Amniotic epithelial cell (primary cell): ENCODE measurements at places on chromosomes 16 and 17.
A peak's percentile ranks its signal among the peaks of the same experiment; 100 is the strongest.

DNA sequence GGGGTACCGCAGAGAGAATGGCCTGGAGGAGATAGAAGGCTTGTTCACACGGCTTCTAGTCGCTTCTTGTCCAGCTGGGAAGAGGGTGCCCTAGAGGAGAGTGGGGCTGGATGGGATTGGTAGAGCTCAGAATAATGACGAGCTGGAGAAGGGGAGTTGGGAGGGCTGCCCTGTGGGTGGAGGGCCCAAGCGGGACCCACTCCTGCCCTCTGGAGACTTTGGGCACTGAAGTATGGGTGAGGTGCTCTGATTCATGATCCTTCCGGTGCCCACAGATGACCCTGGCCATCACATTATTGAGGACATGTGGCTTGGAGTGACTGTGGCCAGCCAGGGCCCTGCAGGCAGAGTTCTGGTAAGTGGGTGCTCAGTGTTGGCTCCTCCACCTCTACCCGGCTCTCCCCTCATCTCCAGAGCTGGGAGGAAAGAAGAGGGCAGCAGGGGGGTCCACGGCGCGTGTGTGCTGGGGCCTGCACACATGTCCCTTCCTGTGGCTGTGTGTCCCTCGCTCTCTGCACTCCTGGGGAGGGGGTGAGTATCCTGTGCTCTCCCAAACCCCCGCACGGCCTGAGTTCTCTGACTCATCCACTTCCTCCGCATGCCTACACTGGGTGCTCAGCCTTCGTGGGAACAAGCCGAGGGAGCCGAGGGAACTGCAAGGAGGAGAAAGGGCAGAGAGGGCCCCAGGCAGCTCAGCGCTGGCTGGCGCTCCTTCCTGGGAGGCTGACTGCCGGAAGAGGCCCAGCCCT, 8.5 kb downstream of the ITGA3 start:
- DNase-seq: peak; percentile 98

- DNase-seq: no peak
Measured at GRCh38 chr17:76149214-76149613, 8.2 kb upstream of the FOXJ1 start.

- DNase-seq: no peak
Measured at GRCh38 chr17:42005166-42005565, 12.1 kb downstream of the DNAJC7 start.

DNA sequence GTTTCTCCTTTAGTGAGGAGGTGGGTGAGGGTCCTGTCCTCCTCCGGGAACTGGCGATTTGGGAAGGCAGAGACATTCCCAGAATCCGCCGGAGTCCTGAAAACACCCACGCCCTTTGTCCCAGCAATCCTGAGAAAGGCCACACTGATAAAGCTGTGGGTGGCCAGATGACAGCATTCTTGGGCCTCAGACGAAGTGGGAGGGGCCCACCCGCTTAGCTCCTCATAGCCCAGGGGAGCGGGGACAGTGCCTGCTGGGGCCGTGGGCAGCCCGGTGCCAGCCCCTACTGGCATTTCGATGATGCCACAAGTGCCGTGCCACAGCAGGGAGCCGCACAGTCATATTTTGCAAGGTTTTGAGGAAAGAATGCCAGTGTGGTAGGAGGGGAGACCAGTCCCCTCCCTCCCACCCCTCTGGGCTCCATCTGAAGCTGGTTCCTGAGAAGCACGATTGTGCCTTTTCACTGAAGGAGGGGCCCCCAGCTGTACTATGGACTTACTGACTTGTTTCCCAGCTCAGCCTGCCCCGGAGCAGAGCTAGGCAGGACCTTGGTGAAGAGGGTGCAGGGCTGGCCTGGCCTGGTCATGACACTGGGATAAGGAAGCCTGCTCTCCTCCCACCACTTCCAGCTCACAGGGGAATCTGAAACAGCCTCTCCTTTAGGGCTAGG, 20.9 kb upstream of the MPRIP start:
- DNase-seq: no peak

DNA sequence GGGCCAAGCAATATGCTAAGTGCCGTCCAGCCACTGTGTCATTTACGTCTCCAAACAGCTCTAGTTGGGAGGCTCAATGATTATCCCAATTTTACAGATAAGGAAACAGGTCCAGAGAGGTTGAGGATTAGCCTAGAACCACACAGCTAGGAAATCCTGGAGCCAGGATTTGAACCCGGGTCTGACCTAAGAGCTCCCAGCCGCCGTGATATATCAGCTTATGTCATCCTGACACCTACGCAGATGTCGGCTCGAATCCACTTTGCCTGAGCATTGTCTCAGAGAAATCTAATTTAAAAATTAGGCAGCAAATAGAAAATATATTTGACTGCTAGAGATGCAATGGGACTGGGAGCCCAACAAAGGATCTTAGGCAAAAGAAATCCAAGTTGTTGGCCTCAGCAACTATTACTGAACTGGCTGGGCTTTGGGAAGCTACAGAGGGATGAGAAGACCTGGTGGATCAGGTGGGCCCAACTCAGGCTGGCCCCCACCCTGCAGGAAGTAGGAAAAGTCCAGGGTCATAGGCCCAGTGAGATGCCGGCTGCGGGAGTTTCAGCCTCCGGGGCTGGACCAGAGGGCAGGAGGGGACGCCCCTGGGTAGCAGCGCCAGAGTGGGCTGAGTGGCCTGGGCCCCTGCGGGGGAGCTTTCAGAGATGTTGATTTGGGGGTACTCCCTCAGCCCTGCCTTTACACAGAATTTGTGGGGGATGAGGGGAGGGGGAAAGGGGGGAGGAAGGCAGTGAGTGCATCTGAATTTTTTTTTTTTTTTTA, 35.1 kb upstream of the IL21R start:
- DNase-seq: no peak

GRCh38 chr16:89452925-89453324, 37.4 kb downstream of the ANKRD11 start:
- DNase-seq: no peak

DNA sequence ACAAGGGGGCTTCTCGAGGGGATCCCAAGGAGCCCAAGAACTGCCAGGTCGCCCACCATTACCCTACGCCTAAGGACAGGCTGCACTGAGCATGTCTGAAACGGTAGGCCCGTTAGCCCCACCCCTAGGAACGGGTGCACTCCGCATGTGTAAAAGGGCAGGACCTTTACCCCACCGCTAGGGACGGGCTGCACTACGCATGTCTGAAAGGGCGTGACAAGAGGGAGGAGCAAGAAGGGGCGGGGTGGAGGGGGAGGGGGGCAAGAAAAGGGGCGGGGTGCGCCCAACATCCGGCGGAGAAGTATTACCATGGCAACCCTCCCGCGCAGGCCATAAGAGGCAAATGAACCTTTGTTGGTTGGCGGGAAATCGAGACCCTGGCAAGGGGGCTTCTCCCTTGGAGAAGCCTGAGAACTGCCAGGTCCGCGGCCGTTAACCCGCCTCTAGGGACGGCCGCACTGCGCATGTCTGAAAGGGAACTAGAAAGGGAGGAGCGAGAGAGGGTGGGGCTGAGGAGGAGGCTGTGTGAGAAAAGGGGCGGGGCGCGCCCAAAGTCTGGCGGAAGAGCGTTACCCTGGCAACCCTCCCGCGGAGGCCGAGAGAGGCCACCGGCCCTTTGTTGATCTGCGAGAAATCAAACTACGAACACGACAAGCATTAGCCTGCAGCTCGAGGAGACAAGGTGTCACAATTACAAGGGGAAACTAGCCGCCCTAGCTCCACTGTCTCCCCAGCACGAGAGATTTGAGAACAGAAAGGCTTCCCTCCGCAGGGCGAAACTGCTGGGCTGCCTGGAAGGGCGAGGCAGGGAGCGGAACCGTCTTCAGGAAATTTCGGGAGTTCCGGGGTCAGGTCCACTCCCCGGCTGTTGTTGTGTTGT, 2046.8 kb downstream of the TP53TG3F start:
- no peak for DNase-seq

- peak; percentile 61 for DNase-seq
Measured at GRCh38 chr17:67365738-67366192, 612 bp downstream of the PSMD12 start.

DNA sequence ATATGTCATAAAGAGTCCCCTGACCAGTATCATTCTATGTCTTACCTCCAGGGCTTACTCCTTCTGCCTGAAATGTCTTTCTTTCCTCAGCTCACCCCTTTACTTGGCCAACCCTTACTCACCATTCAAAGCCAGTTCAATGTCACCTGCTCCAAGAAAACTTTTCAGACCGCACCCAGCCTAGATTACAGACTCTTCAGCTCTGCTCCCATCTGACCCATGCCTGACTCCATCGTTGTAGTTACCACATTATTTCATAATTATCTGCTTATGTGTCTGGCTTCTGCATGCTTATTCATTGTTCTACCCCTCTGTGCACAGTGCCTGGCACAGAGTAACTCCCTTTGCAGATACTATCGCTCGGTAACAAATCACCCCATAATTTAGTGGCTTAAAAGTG, 62.5 kb upstream of the TOB1 start:
- DNase-seq: peak; percentile 82

DNA sequence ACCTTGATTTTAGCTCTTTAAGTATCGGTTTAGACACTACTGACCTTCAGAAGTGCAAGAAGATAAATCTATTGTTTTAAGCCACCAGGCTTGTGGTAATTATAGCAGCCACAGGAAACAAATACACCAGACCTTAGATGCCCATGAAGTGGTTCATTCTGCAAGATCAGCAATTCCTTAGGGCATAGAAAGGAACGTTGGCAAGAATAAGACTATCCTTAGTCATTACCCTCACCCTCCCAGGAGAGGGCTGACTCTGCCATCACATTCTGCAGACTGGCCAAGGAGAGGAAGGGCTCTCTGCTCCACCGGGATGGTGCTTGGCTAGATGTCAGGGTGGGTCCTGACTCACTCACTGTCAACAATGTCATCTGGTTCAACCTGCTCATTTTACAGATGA, 14.1 kb upstream of the NDEL1 start:
- DNase-seq: no peak

GRCh38 chr17:74049167-74049966, 154.1 kb upstream of the RPL38 start:
- DNase-seq: no peak

- DNase-seq: no peak
Measured at GRCh38 chr17:64449545-64449944, 630 bp downstream of the MILR1 start.

- no peak for DNase-seq
Measured at GRCh38 chr16:22109258-22109898, 17.0 kb downstream of the VWA3A start.

DNA sequence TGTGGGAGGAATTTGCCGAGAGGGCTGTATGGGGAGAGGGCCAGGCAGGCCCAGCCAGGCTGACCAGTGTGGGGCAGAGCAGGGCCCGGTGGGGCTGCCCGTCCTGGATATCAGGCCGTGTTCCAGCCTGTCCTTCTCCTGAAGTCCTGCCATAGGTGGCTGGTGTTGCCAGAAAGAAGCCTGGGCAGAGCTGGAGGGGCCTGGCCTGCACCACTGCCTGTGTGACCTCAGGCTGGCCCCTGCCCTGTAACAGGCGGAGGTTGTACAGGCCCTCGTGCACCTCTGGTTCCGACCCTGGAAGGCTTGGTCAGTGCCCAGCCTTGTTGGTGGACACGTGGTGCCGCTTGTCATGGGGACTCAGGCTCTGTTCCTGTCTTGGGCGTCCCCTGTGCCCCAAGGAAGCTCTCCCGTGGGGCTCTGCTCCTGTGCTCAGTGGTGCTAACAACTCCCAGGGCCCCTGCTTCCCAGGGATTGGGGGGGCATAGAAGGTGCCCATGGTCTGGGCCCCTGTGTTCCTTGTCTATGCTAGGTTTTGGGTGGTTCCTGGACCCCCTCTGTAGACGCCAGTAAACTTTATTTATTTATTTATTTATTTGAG, 33.3 kb downstream of the ADCY7 start:
- no peak for DNase-seq

DNA sequence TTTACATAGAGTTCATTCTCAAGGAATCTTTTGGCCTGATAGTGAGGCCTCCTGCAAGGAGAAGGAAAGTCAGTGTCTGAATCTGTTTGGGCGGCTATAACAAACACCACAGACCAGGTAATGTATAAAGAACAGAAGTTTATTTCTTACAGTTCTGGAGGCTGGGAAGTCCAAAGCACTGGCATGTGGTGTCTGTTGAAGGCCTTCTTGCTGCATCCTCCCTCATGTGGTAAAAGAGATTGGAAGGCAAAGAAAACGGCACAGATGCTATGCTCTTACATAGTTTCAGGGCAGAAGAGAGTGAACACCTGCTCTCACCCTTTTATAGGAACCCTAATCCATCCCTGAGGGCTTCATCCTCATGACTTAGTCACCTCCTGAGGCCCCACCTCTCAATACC, 31.2 kb upstream of the DNAJA2 start:
- DNase-seq: no peak

GRCh38 chr17:50573866-50574611, 13.5 kb downstream of the CACNA1G start:
- no peak for DNase-seq

DNA sequence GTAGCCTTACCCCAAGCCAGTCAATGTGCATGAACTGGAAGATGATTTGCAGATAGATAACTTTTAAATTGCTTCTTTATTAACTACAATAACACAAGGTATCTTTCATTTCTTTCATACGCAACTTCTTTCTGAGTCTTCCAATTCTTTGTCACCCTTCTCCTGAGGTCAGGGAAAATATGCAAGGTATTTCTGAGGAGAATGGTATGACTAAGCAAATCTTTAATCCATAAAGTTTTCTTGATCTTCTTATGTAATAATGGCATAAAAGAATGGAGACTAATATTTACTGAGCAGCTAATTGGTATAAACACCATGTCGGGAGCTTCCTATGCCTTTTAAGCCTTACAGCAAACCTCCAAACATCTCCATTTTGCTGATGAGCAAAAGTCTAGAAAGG, 438.9 kb downstream of the KCNJ2 start:
- no peak for DNase-seq

- peak; percentile 42 for DNase-seq
Measured at GRCh38 chr16:81366316-81366932, 51.7 kb downstream of the GAN start.

DNA sequence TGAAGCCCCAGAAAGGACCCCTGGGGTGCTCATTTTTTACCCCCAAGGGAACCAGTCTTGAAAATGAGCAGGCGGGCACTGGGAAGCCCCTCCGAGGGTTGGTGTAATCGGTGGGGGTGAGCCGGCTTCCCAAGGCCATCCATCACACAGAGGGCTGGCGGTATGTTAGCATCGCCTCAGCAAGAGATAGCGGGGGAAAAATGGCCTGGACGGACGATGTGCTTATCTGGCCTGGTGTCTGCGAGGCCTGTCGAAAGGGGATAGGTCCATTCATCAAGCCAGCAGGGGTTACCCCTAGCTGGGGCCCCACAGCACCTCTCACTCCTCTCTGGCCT, 188.9 kb downstream of the IRF8 start:
- DNase-seq: no peak

DNA sequence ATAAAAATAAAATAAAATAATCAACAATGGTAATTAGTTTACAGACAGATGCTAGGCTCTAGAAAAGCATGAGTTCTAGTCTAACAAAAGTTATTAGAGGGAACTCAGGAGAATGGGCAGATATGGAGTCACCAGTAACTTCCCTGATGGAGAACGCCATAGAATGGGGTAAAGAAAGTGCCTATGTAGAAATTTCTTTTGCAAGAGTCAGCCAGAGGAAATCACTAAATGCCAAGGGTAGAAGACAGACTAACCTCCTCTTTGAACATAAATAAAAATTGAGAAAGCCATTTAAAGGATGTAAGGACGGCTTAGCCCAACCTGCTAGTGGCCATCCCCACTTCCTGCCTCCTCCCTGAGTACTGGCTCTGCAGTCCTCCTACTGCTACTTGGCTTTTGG, 141.6 kb downstream of the VPS53 start:
- no peak for DNase-seq
